Fibroblast of lung (primary cell): ENCODE measurements at places on chromosomes 6 and 20. TPM values are rescaled to one million over a fixed set of nuclear protein-coding genes. Genes with fewer than 3 reads are reported as not detected.

The KHDC1 gene
- 5.3 and 7.0 TPM in 2 replicates for polyA plus RNA-seq

The TTK gene
- polyA plus RNA-seq = 4.9 and 20.6 TPM in 2 replicates

GRCh38 chr6:128112494-128112893 lies 211.6 kb upstream of the THEMIS start:
- DNase-seq = no peak

DNA sequence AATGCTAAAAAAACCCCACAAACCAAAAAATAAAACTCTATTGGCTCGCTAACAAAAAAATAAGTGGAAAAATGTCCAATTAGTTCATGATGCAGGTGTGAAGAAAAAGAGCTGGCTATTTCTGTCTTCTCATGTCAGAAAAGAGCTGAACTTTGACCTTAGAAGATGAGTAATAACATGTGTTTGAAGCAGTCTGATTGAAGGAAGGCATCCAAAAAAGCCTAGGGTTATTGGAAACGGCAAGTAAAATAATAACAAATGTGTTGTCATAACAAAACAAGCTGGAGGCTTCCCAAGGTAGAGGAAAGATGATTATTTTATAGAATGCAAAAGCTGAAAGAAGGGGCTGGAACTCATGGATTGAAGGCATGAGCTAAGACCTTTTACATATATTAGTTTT lies 94.4 kb upstream of the FAM184A start:
- no peak for DNase-seq

DNA sequence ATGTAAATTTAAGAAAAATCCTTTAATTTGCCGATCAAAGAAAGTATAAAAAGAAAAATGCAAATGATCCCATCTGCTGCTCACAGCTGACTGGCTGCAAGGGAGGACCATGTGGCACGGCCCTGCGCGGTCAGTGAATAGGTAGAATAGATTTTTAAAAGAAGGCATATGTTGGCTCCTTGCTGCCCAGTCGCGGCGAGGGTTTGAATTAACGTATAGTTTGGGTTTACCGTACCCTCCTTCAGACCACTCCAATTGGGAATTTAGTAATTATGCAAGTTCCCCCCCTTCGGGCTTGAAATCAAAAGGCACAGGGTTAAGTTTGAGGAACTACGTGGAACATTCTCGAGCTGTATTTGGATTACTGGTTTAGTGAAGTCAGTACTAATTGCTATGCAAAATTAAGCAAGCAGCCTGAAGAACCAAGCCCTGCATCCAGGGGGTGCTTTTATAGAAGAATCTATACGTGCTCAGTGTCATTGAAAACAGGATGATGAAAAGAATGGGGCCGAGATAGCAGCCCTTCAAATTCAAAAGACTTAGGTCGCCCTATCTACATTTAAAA lies 1.1 kb upstream of the BEND3 start:
- no peak for DNase-seq

GRCh38 chr6:158782432-158783166 lies 36.6 kb downstream of the EZR start:
- no peak for DNase-seq

DNA sequence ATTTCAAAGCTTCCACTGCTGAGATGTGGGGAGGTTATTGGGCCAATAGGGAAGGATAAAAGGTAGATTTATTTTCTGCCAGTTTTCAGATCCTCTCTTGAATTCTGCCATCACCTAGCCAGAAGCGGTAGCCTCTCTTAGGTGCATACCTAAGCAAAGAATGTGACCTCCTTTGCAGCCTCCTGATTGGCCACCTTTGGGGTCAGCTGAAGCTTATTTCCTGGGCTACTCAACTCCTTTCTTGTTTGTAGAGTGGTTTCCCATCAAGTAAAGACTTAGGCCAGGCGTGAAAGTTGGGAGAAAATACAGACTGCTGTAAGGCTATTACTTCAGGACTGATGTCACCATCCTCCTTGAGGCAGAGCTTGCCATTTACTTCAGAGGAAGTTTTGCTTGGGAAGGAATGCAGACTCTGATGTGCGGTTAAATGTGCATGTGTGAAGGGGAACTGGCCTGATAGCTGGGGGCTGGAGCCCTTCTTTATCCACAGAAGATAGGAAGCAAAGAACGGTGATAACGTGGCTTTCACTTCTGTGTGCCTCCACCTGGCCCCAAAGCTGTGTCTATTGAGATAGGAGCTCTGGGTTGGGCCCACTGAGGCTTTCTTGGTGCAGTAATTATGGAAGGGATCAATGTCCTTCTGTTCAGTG lies 70.1 kb downstream of the TRMT11 start:
- DNase-seq = no peak

DNA sequence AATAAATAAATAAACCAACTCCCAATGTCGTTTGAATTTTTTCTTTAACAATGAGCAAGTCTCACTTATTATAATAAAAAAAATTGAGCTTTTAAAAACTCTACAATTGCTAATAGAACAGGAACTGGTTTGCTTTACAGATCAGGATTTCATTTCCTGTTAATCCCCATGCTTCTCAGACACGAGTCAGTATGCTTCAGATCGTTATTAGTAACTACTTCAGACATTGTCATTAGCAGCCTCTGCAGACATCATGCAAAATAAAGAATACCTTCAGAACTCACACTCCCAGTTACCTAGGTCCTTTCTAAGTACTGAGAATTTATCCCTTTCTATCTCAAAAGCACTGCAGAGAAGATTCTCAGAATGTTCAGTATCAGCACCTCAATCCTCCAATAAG lies 10.0 kb upstream of the FAM210B start:
- no peak for DNase-seq

- DNase-seq = no peak
These were observed 1.2 kb upstream of the EDN1 start for GRCh38 chr6:12288914-12289313.

DNA sequence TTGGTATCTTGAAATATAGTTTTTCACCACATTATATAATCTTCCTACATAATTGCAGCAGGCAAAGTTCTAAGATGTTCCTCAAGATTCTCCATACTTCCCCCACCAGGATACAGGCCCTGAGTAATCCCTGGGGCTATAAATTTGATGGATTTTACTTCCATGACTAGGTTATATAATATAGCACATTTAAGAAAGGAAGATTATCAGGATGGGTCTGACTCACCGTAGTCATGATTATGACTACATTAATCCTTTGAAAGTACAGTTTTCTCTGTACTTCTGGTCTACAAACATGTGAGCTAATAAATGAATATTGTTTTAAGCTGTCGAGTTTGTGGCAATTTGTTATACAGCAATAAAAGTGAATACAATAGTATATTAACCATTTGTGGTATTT lies 122.5 kb downstream of the MACROD2 start:
- no peak for DNase-seq

DNA sequence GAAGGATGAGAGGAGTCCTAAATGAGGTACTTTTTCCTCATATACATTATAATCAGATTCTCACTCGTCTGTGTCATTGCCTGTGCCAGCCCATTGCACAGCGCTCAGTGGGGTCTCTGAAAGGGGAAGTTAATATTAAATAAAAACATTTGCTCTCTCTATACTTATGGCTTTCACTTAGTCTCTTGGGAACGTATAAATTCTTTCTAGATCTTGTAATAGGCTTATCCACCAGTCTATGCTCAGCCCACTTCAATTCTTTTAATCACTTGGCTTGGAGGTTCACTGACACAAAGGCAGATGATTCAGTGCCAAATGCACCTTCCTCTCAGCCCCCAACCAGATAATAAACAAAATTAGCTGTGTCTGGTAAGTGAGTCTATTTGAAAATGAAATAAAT lies 164.3 kb upstream of the OGFRL1 start:
- DNase-seq = peak; percentile 55

DNA sequence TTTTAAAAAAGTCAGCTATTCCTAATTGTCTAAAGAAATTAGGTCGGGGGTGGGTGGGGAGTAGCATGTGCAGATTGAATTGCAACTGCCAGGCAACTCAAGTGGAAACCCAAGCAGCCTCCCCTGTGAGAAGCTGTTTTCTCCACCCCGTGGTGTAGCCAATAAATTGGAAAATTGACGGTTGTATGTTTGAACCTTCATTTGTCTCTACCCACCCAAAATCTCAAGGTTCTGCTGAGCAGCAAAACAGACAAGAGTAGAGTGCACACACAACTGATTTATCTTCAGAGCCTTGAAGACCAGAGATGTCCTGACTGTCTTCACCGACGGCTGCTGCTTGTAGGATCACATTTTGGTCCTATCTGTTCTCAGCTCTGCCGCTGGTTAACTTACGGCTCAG lies 88.5 kb downstream of the DTD1 start:
- DNase-seq = no peak

DNA sequence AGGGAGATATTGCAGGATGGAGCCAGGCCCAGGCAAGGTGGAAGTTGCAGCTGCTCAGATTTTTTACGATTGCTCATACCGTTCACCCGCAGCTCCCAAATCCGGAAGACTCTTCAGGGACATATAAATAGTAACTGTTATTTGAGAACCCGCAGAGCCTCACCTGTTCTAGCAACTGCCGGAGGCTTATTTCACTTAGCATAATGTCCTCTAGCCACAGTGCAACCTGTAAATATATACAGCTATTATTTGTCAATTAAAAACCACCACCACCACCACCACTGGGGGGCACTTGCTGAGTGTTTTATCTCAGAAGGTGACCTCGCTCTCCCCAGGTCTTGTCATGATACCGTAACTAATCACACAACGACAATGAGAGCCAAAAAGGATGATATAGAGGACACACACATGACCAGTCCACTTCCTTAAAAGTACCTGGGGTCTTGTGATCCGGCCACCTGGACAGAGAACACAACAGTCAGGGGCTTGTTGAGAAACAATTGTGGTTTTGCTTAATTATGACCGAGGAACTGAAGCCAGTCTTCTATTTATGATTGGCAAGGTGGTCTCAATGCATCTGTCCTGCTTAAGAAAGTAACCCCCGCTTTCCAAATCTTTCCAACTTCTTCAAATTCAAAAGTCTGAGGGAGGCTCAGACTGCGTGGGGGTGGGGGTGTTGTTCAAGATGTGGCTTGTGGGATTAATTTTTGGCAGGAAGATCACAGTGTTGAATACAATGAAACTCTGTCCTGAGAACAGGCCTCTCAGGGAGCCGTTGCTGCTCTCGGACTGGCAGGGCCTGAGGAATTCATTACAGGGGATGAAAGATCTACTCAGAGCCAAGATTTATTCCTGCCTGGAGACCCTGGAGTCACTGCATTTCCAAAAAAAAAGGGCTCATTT lies 107.7 kb upstream of the PRND start:
- peak; percentile 34 for DNase-seq

DNA sequence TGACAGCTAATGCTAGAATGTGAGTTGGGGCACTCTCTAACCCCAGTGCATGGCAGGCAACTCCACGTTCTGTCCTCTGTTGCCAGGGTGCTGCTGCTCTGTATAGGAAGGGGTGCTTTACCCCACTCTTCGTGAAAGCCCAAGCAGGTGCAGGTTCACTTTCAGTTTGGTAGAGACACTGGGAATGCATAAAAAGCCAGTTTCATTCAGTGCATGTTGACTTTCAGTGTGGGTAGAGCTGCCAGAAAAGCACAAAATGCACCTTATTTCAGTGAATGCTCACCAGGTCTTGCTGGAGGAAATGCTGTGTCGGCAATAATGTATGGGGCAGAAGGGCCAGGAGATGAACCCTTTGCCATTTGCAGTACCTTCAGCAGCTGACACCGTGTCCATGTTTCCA lies 62.1 kb upstream of the ADGRB3 start:
- DNase-seq = no peak
